HTR-8/SVneo (cell line): ENCODE measurements at places on chromosomes 3 and 15.

DNA sequence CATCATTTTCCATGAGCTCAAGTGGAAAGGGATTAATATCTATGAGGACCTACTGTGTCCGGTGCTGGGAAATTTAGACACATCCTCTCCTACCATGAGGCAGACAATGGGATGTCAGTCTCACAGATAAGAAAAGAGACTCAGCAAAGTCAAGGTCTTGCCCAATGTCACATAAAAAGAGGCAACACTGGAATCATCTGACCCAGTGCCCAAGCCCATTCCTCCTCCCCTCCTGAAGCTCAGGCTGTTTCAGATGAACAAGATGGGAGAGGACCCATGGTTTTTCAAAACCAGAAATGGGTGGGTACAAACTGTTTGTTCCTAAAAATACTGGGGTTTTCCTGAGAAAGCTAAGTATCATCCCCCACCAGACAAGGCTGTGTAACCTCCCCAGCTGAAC lies 22.2 kb downstream of the POC1A start:
- no peak for DNase-seq

DNA sequence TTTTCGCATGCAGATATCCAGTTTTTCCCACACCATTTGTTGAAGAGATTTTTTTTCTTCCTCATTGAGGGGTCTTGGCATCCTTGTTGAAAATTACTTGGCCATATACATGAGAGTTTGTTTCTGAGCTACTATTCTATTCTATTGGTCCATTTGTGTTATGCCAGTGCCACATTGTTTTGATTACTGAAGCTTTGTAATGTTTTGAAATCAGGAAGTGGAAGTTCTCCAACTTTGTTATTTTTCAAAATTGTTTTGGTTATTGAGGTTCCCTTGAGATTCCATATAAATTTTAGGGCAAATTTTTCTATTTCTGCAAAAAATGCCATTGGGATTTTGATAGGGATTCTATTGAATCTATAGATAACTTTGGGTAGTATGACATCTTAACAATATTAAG lies 130.3 kb upstream of the PFN2 start:
- DNase-seq, result no peak

DNA sequence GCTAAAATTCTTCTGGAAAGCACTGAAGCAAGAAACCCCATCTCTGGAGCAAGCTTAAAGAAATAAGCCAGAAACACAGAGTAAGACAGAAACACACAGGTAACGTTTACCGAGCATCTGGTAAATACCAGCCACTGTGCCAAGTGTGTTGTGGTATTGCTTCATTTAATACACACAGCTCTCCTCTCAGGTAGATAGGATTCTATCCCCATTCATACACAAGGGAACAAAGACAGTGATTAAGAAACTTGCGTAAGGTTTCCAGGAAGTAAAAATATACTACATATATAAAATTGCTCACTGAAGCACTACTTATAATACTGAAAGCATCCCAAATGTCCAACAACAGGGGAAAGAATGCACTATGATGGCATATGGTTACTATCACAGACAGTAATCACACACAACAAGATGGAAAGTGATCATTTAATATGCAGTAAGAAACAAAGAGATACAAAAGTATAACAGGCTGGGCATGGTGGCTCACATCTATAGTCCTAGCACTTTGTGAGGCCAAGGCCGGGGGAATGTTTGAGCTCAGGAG lies 27.5 kb downstream of the TAMM41 start:
- DNase-seq, result no peak

DNA sequence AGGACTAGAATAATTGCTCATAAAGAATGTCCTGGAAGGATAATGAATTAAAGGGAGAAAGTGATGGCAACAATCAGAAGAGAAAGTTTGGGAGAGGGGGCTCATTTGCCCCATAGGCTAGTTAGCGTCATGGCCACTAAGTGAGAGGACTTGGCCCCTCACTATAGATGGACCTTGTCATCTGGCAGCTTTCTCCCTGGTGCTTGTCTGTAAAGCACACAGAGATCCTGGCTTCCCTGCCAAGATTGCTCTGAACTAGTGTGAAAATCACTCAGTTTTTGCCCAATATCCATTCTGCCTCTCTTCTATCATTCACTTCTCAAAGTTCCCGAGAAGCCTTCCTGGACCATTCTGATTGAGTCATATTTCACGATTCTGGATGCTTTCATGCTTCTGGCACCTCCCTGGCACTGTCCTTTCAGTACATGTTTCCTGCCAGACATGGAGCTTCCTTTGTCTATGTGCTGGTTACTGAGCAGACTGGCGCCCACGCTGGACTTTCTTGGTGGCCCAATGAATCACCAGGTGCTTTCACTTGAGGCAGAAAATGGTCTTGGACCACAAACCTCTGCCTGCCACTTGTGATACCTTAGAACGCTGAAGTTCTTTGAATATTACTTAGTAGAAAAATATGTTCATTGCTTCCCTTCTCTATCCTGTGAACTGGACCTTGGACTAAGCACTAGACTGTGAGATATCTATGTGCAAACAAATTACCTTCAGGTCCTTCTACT lies 709.6 kb upstream of the CFAP20DC start:
- no peak for DNase-seq

GRCh38 chr3:171981271-171981605 lies 58.1 kb upstream of the FNDC3B start:
- no peak for DNase-seq

GRCh38 chr15:92899601-92899947 lies 550 bp upstream of the CHD2 start:
- no peak for DNase-seq

DNA sequence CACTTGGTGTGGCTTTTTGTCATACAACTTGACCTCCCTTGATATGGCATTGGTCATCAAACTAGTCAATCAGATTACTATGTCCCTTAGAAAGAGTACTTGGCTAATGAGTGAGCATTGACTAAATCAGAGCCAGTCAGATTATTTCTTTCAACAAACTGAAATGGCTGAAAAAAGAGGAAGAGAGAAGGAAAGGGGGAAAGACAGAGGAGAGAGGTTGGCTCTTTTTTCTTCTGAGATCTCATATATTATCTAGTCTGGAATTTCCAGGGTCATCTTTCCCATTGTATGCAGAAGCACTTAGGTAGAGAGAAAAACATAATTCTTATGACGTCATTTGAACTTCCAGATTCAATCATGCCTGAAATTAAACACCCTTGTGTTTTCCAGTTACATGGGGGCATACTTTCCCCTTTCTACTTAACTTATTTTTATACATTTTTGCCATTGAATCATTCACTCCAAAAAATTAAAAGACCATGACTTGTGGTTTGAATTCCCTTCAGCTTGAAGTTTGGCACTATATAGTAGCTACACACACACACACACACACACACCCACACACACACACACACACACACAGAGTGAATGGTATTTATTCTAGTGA lies 387.8 kb downstream of the LSAMP start:
- DNase-seq, result no peak
